ENCODE measurements at places on chromosomes 13 and 19. TPM values are rescaled to one million over a fixed set of nuclear protein-coding genes. Genes with fewer than 3 reads are reported as not detected.

TJP3 gene
- total RNA-seq = 1.6 TPM

KLK3 gene
- not detected for total RNA-seq

R3HDM4 gene
- total RNA-seq = 43.0 TPM

ZNF581 gene
- total RNA-seq = 13.5 TPM

SLC25A41 gene
- total RNA-seq = 0.42 TPM

DNA sequence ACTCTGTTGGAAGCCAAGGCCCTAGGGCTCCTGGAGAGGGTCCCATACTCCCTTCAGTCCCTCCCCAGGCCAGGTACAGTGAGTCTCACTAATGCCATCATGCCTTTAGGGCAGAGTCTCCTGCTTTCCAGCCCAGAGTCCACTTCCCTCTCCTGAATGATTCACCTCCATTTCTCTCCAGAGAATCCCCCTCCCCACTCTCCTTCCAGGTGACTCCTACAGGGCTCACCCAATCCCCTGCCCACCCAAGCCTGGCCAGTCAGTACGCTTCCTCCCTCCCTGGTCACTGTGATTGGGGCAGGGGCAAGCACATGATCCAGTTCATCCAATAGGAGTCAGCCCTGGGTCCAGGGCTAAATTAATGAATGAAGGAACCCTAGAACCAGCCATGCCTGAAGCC is 35.0 kb upstream of the PNMA8B start:
- no peak for DNase-seq

- DNase-seq = no peak
Observed at GRCh38 chr13:44816701-44817100, 172.6 kb downstream of the NUFIP1 start.

- peak; percentile 20 for DNase-seq
Observed at GRCh38 chr13:22009500-22009899, 338.6 kb downstream of the FGF9 start.

DNA sequence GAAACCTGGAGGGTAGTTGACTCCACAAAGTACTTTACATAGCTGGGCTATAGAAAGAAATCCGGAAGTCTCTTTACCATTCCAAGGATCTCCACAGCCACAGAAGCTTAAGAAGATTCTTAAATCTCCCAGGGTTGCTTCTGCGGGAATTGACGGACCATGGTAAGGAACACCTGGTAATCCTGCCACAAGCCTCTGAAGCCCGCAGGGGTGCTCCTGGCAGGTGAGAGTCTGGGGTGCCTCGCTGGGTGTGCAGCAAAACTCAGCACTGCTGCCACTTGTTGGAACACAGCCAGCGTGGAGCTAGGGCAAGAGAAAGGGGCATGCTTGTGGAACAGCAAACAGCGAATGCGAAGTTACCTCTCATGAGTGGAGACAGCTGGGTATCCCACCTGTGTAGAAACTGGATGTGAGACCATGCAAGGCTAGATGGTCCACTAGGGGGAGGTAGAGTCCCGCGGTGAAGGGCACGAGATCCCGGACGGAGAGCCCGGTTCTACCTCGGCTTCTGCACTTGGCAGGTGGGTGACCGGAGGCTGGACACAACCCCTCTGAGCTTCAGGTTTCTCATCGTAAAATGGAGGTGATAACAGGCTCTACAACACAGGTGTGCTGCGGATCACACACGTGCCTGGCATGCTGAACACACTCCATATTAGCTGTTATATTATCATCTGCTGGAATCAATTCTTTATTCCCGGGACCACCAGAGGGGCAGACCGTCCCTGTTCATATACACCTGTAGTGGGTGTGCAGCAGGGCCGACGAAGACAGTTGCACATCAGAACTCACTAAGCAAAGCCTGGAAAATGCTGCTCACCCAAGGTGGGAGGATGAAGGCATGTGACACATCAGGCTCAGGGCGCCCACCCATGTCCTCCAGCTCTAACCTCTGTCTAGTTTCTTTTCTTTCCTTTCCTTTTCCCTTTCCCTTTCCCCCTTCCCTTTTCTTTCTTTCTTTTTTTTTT is 24.1 kb upstream of the UBAC2 start:
- DNase-seq = peak; percentile 39

GRCh38 chr19:2618611-2619010 is 83.9 kb downstream of the GNG7 start:
- DNase-seq = peak; percentile 42

- no peak for DNase-seq
Observed at GRCh38 chr19:32828139-32828538, 41.4 kb downstream of the SLC7A9 start.

DNA sequence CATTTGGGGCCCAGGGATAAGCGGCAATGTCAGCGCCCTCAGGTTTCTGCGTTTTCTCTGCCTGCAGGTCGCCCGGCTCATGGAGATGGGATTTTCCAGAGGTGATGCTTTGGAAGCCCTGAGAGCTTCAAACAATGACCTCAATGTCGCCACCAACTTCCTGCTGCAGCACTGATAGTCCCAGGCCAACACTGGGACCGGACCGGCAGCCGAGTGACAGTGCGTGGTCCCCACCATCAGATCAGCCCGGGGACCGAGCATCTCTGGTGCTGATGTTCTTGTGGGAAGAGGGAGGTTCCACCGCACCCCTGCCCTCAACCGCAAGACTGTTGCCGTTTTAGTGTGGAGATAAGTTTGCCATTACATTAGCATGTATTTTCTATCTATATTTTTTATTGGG is 78.0 kb upstream of the GPR183 start:
- no peak for DNase-seq
